ENCODE measurements at places on chromosomes 7 and 10. TPM values are rescaled to one million over a fixed set of nuclear protein-coding genes. Genes with fewer than 3 reads are reported as not detected.

DNA sequence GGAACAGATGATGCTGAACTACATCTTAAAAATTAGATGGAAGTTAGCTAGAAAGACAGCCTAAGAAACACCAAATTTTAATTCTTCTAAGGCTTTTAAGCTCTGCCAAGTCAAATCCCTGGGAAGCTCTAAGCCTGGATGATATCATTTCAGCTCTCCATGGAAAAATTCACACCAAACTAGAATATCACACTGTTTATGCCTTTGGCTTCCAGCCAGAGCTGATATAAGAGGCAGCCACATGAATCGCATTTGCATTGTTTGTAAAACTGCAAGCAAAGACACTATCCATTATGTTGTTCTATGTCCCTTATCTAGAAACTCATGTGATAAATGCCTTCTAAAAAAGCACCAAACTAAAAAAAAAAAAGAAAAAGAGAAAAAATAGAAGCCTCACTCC is 430.4 kb downstream of the GRID1 start:
- H3K4me3 ChIP-seq: no peak overlapping the region
- H3K27ac ChIP-seq: no peak overlapping the region
- H3K36me3 ChIP-seq: no peaks in the 10 kb centered on the region
- peaks cover 3% of the 10 kb centered on the region for H3K27me3 ChIP-seq

DNA sequence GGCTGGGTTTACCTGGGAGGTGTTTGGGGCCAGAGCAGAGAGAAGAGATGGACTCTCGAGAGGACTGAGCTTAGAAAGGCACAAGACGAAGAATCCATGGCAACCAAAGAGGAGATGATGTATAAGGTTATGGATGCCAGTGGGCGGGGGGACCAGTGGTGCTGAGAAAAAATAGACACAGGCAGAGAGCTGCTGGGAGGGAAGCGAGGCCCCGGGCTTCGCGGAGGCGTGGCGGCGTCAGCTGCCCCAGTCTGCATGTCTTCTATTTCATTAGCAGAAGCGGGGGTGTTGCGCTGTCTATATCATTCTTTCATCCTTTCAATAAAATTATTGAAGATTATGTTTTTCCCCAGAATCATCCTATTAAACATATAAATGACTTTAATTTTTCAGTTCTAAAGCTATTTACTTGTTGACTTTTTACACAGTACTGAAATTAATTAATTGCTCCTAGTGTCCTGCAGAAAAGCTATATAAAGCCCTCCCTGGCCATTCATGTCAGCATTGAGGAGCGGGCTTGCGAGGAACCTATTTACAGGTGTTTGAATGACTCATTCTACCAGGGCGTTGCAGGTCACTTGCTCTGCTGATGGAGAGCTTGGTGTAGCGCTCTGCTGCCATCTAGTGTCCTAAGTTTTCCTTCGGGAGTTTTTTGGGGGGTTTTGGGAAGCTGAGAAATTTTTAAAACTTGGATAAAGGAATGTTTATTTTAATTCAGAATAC is 42.9 kb upstream of the BHLHA15 start:
- H3K4me1 ChIP-seq: peaks cover 6% of the 10 kb centered on the region
- H3K36me3 ChIP-seq: no peaks in the 10 kb centered on the region
- H3K27me3 ChIP-seq: no peaks in the 10 kb centered on the region

DNA sequence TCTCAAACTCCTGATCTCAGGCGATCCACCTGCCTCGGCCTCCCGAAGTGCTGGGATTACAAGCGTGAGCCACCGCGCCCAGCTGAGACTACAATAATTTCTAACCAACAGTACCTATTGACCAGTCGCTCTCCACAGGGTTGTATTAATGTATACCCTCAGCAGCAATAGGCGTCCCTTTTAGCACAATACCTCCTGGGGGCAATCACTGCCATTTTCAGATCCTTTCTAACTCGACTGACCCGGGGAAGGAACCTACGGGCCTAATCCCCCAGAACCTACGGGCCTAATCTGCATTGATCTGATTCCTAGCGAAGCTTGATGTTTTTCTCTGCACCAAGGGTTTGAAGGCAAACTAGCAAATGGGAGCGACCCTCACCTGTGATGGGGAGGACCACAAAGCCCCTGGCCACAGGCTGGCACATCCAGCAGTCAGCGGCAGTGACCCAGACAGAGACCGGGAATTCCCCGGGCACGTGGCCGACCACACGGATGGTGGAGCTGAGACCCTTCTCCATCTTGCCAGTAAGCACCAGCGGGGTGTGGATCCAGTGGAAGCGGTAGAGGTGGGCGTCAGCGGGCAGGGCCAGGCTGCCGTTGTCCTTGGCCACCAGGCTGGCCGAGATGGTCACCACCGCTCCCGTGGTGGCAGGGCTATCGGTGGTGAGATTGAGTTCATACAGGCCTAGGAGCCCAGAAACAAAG is 6.9 kb downstream of the TMEM130 start:
- H3K4me1 ChIP-seq: no peaks in the 10 kb centered on the region
- no peak for DNase-seq
- H3K36me3 ChIP-seq: no peaks in the 10 kb centered on the region
- H3K27ac ChIP-seq: no peak overlapping the region
- H3K27me3 ChIP-seq: peaks cover 3% of the 10 kb centered on the region

The GIMAP1 gene
- 20.2 TPM for total RNA-seq

DNA sequence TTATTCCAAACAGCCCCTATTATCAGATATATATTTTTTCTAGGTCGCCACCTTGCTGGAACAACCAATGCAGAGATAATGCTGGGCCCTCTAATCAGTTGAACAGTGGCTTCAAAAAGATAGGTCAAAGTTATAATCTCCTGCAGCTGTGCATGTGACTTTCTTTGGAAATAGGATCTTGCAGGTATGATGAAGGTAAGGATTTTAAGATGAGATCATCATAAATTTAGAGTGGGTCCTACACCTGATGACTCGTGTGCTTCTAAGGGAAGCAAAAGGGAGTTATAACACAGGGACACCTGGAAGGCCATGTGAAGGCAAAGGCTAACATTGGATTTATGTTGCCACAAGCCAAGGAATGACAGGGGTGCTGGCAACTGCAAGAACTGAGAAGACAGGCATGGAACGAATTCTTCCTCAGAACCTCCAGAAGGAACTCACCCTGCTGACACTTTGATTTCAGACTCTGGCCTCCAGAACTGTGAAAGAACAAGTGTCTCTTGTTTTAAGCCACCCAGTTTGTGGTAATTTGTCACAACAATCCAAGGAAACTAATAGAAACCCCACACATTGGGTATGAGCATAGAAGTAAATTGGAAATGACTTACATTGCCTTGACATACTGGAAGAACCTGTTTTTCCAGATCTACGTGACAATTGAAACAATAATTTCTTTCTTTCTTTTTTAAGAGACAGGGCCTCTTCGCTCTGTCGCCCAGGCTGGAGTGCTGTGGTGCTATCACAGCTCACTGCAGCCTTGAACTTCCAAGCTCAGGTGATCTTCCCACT is 34.4 kb downstream of the CCDC71L start:
- no peak overlapping the region for H3K27ac ChIP-seq
- no peaks in the 10 kb centered on the region for H3K36me3 ChIP-seq
- H3K4me3 ChIP-seq: no peak overlapping the region

DNA sequence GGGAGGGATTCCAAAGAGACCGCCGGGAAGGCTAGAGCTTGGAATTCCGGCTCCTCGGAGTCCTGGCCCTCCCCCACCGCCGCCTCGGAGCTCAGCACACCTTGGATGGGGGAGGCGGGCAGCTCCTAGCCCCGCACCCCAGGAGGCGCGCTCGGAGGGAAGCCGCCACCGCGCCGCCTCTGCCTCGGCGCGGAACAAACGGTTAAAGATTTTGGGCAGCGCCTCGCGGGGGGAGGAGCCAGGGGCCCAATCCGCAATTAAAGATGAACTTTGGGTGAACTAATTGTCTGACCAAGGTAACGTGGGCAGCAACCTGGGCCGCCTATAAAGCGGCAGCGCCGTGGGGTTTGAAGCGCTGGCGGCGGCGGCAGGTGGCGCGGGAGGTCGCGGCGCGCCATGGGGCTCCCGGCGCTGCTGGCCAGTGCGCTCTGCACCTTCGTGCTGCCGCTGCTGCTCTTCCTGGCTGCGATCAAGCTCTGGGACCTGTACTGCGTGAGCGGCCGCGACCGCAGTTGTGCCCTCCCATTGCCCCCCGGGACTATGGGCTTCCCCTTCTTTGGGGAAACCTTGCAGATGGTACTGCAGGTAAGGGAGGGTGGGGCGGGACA is at the start of gene CYP26A1:
Gene CYP26A1 (plus strand): TSS at position 355 of the 608 bp plus-strand sequence. CDS start 42 bp downstream, at position 397.
- no peak within 1 kb of the TSS for H3K27ac ChIP-seq
- peaks cover 32% of the 10 kb centered on the region for H3K4me1 ChIP-seq
- H3K27me3 ChIP-seq: peaks cover 77% of the 10 kb centered on the region
- no peak for DNase-seq
- peak within 1 kb of the TSS; percentile 71 for H3K4me3 ChIP-seq

GRCh38 chr10:28180654-28181053 is 122.2 kb downstream of the MPP7 start:
- H3K36me3 ChIP-seq: peaks cover 1% of the 10 kb centered on the region
- no peak for DNase-seq
- no peaks in the 10 kb centered on the region for H3K27me3 ChIP-seq
- peaks cover 18% of the 10 kb centered on the region for H3K4me1 ChIP-seq
- no peak overlapping the region for H3K4me3 ChIP-seq

The RBM17 gene
- total RNA-seq: 217 TPM

- no peaks in the 10 kb centered on the region for H3K4me1 ChIP-seq
- no peak for DNase-seq
- no peaks in the 10 kb centered on the region for H3K36me3 ChIP-seq
- H3K4me3 ChIP-seq: no peak overlapping the region
- H3K27ac ChIP-seq: no peak overlapping the region
Measured at GRCh38 chr7:11428877-11429581, 403.0 kb downstream of the THSD7A start.

The HECW1 gene
- not detected for total RNA-seq

The SLC39A12 gene
- total RNA-seq: not detected

DNA sequence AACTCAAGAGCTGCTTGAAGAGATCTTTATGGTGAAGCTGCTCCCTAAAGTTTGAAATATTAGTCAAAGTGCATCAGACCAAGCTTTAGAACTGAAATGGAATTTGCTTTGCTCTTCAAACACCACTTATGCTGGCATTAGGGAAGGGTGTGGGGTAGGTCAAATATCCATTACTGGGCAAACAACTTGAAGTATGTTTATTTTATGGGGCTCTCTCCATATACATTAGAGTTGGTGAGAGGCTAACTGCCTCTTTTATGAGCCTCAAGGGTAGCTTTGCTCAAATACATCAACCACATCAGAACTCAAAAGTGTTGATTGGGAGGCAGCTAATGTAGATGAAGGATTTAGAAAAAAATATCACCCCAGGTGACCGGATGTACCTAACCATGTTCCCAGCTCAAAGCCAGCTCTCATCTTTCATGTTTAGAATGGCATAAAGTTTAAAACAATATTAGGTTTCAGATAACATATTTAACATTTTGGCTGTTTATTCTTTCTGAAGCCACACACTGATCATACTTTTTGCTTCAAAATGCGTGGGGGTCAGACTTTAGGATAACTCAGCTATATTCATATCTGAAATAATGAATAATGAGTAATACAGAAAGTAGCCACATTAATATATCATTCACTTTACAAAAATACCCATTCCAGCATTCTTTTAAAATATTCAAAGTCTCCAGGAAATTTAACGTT is 318.6 kb downstream of the PTEN start:
- H3K36me3 ChIP-seq: peaks cover 5% of the 10 kb centered on the region
- no peak overlapping the region for H3K4me3 ChIP-seq
- peaks cover 10% of the 10 kb centered on the region for H3K4me1 ChIP-seq
- no peak for DNase-seq
- H3K27me3 ChIP-seq: no peaks in the 10 kb centered on the region

The PTN gene
- total RNA-seq: not detected

- no peak for DNase-seq
- no peaks in the 10 kb centered on the region for H3K27me3 ChIP-seq
- no peak overlapping the region for H3K4me3 ChIP-seq
- H3K27ac ChIP-seq: no peak overlapping the region
- H3K4me1 ChIP-seq: no peaks in the 10 kb centered on the region
Measured at GRCh38 chr7:28169230-28169629, 11.4 kb downstream of the JAZF1 start.

- no peak for DNase-seq
- no peaks in the 10 kb centered on the region for H3K4me1 ChIP-seq
- H3K27me3 ChIP-seq: peaks cover 3% of the 10 kb centered on the region
- no peak overlapping the region for H3K4me3 ChIP-seq
Measured at GRCh38 chr7:11332186-11332864, 358.7 kb downstream of the PHF14 start.

DNA sequence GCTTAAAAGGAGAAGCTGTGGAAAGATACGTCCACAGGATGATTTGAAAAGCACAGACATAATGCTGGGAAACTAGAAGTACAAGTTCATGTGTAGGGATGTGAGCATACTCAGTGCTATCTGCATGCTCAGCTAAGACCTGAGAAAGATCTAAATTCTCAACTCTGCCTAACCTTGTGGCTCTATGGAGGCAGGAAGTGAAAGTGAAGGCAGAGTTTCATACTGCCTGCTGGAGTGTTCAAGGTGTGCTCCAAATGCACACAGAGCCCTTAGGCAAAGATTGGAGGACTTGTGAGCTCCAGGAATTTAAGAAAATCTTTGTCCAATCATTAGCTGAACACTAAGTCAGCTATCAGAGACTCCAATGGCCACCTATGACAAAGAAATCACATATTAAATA is 190.9 kb downstream of the RNLS start:
- H3K36me3 ChIP-seq: peaks cover 33% of the 10 kb centered on the region
- peaks cover 15% of the 10 kb centered on the region for H3K4me1 ChIP-seq
- peak overlapping the region; percentile 55 for H3K27ac ChIP-seq

- H3K36me3 ChIP-seq: peaks cover 24% of the 10 kb centered on the region
- DNase-seq: no peak
- no peaks in the 10 kb centered on the region for H3K27me3 ChIP-seq
- no peak overlapping the region for H3K27ac ChIP-seq
- no peak overlapping the region for H3K4me3 ChIP-seq
Measured at GRCh38 chr7:27793780-27794179, 53.8 kb downstream of the TAX1BP1 start.

DNA sequence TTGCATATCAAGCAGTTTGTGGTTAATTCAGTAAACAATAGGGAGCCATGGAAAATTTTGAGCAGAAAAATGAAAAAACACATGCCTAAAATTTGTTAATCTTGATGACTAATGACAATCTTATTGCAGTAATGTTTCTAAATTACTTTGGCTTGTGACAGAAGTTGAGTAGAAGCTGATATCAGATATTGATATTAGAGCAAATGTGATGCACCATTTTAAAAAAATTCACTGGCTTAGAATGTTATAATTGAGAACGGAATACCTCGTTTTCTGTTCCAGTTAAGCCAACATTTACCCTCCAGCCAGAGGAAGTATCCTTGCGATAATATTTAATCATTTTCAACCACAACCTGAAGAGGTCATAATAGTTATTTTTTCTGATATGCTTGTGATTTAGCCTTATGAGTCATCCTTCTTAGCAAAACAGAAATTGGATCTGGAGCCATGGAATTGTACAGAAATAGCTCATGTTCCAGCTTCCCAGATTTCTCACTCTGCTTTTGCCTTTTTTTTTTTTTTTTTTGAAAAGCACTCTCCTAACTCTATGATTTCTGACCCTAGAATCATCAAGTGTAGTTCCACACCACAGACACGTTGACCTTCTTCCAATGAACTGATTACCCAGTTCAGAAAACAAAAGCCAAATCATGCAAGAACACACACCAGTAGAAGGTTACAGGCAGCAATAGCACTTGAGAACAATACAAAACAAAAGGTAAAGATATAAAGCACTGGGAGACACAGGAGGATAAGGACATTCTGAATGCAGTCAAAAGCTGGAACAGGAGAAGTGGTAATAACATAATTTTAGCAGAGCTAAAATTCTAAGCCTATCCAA is 96.8 kb upstream of the PHYHIPL start:
- no peaks in the 10 kb centered on the region for H3K36me3 ChIP-seq
- no peak overlapping the region for H3K4me3 ChIP-seq
- no peaks in the 10 kb centered on the region for H3K27me3 ChIP-seq

GRCh38 chr10:16030562-16030961 is 170.3 kb upstream of the MINDY3 start:
- DNase-seq: no peak
- H3K27me3 ChIP-seq: no peaks in the 10 kb centered on the region
- no peak overlapping the region for H3K27ac ChIP-seq
- no peaks in the 10 kb centered on the region for H3K36me3 ChIP-seq

Data from activated CD8-positive, alpha-beta T cell treated with anti-CD3 and anti-CD28 coated beads, Interleukin-2, amount 10 ng/mL, durations not matched to agents 7 days and 5 days (primary cell).